Neural progenitor cell (in vitro differentiated cells): ENCODE measurements at places on chromosomes 6 and 20. TPM values are rescaled to one million over a fixed set of nuclear protein-coding genes. Genes with fewer than 3 reads are reported as not detected.
A peak's percentile ranks its signal among the peaks of the same experiment; 100 is the strongest.

ARFRP1 gene
- total RNA-seq, result 18.3 and 32.6 TPM in 2 replicates

DNA sequence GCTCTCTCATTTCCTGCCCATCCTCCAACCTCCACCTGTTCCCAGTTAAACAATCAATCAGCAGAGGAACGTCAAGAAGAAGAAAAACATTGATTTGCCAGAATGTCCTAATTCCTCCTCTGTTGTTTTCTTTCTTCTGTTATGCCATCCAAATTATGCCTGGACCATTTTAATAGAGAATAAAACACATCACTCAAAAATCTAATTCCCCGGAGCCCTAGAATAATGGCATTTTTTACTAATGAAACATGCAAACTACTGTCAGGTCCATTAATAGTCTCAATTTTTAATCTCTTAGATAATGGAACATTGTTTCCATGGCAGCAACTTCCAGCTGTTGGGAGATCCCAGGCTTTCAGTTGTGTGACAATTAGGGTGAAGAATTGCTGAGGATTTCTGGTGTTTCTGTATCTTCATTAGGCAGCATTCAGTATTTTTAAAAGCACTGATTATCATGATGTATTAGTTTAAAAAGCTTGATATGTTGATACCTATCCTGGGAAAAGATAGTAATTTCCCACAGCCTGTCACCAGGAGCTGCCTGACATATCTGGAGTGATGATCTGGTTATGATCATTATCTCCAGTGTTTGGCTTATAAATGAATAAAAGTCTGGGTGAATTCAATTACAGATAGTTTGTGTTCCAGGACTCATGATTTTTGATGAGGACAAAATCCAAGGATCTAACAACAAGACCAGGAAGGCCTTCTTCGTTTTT is 209.8 kb downstream of the TPBG start:
- H3K27ac ChIP-seq, result no peak overlapping the region
- no peaks in the 10 kb centered on the region for H3K27me3 ChIP-seq
- DNase-seq, result no peak
- no peak overlapping the region for H3K4me3 ChIP-seq

DNA sequence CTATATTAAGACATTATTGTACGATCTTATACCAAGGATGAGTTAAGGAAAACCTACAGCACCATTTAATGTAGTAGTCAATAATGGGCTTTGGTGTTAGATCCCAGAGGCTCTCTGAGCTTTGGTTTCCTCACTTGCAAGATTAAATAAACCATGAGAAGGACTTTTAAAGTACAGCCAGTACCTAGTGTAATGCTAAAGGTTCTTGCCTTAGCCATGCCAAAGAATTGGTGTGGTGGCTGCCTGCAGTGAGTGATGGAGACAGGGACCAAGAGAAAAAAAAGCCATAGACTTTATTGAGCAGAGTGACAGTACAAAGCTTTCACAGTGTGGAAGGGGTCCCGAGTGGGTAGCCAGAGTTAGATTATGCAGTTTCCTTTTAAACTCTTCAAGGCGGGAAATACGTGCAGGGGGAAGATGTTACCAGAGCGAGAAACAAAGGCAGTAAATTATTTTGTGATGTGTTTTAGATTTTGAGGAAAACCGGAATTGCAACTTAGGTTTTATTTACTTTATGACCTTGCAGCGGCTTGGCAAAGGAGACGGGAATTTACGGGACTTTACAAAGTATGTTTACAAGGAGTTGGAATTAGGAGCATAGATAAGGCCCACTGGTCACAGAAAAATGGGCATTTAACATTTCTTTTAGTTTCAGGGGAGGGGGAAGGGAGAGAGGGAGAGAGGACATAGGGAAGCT is 100.4 kb downstream of the MYO6 start:
- H3K4me1 ChIP-seq, result no peaks in the 10 kb centered on the region
- no peaks in the 10 kb centered on the region for H3K36me3 ChIP-seq
- no peak for DNase-seq
- no peak overlapping the region for H3K4me3 ChIP-seq
- H3K27me3 ChIP-seq, result no peaks in the 10 kb centered on the region
- no peak overlapping the region for H3K27ac ChIP-seq

DNA sequence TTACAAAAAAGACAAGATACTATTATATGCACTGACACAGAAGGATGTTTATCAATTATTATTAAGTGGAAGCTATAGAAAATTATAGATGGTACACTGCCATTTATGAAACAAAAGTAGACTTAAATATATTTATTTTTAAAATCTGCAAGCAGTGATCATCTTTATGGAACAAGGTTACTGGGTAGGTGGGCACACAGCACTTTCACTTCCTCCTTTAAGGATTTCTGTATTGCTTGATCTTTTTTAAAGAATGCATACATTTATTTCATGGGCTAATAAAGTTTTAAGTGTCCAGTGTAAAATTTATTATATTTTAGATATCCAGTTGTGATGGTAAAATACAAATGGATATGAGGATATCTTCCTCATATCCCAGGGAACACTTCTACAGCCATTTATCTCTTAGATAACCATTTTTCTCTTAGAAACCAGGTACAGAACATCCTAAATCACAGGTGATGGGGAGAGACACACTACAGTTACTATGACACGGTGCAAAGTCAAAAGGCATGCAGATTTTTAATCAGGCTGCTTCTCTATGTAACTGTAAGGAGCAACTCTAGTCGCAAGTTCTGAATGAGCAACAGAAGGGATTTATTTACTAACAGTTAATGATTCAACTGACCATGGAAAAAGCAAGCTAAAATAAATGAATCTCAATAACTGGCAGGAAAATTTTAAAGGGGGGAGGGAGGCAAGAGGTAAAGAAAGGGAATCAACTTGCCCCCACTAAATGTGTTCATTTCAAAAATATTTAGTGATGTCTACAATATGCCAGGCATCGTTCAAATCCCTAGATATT is 2.2 kb downstream of the FBXL4 start:
- peaks cover 5% of the 10 kb centered on the region for H3K4me1 ChIP-seq
- no peak for DNase-seq
- H3K4me3 ChIP-seq, result peak overlapping the region; percentile 83
- no peaks in the 10 kb centered on the region for H3K27me3 ChIP-seq
- no peak overlapping the region for H3K27ac ChIP-seq
- H3K36me3 ChIP-seq, result peaks cover 4% of the 10 kb centered on the region

GRCh38 chr6:43772681-43773049 is 2.7 kb downstream of the VEGFA start:
- no peaks in the 10 kb centered on the region for H3K36me3 ChIP-seq
- peaks cover 5% of the 10 kb centered on the region for H3K27me3 ChIP-seq
- H3K4me1 ChIP-seq, result peaks cover 33% of the 10 kb centered on the region
- no peak overlapping the region for H3K27ac ChIP-seq

GRCh38 chr6:101294051-101294638 is 99.4 kb upstream of the GRIK2 start:
- DNase-seq, result no peak
- H3K27me3 ChIP-seq, result no peaks in the 10 kb centered on the region
- no peaks in the 10 kb centered on the region for H3K36me3 ChIP-seq
- no peak overlapping the region for H3K27ac ChIP-seq

- no peak overlapping the region for H3K27ac ChIP-seq
- H3K4me3 ChIP-seq, result no peak overlapping the region
- H3K36me3 ChIP-seq, result no peaks in the 10 kb centered on the region
Observed at GRCh38 chr6:1503811-1504210, 105.9 kb upstream of the FOXC1 start.

DNA sequence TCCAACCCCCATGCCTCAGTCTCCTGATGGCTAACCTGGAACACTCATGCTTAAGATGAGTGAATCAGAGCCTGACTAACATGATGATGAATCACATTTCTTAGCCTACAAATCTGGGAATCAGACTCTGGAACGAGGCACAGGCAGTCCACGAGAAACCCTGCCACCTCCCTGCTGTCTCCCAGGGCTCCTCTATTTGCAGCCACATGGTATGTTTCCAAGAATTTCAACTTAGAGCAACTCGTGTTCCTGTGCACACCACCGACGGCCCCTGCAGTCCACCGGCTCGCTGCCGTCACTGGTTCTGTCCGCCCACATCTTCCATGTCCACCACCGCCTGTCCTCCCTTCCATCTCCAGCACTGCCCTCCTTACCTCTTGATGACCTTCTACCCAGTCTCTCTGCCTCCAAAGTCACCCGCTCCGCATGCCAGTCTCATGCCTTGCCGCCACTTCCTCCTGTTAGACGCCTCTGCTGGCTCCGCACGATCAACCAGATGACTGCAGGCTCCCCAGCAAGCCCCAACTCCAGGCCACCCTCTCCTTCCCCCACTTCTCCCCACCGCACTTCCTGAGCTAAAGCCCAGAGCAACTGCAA is 87.6 kb downstream of the AGPAT4 start:
- DNase-seq, result no peak
- no peak overlapping the region for H3K4me3 ChIP-seq
- no peaks in the 10 kb centered on the region for H3K4me1 ChIP-seq
- H3K27me3 ChIP-seq, result no peaks in the 10 kb centered on the region
- peaks cover 3% of the 10 kb centered on the region for H3K36me3 ChIP-seq
- no peak overlapping the region for H3K27ac ChIP-seq

- DNase-seq, result no peak
- no peak overlapping the region for H3K27ac ChIP-seq
- H3K4me1 ChIP-seq, result no peaks in the 10 kb centered on the region
Observed at GRCh38 chr20:59823491-59824259, 109.8 kb downstream of the SYCP2 start.
